SK-N-SH treated with all-trans-retinoic acid at 6 μM for 48 hours (cell line): ENCODE measurements at places on chromosomes 1 and 21.

GRCh38 chr1:24786191-24786590 is 40.9 kb downstream of the CLIC4 start:
- no peak for ATAC-seq

- ATAC-seq, result no peak
Observed at GRCh38 chr1:233037843-233038242, 87.4 kb downstream of the NTPCR start.

DNA sequence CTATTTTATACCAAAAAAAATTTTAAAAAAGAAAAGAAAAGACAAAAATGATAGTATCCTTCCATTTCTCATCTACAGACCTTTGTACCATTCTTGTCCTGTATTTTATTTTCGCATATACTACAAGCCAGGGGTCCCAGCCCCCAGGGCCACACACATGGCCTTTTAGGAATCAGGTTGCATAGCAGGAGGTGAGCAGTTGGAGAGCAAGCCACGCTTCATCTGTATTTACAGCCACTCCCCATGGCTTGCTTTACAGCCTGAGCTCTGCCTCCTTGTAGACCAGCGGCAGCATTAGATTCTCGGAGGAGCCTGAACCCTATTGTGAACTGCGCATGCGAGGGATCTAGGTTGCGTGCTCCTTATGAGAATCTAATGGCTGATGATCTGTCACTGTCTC is 39.8 kb downstream of the RASSF5 start:
- no peak for ATAC-seq

- no peak for ATAC-seq
Observed at GRCh38 chr1:181986907-181987305, 74.6 kb downstream of the ZNF648 start.

DNA sequence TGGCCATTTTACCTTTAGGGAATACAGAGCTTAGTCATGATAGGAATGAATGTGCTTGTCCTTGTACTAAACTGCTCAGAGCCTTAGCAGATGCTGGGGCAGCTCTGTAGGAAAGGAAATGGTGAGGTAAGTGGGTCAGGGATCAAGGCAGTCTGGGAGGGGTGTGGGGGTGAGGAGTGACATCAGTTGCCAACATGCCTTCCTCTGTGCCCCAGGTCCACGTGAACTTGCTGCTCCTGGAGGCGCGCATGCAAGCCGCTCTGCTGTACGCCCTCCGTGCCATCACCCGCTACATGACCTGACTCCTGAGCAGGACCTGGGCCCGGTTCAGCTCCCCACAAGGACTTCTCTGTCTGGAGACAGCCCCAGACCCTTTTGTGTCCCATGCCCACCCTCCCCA is 21.2 kb downstream of the SESN2 start:
- ATAC-seq, result no peak

- ATAC-seq, result no peak
Observed at GRCh38 chr1:183812128-183812527, 7.2 kb downstream of the RGL1 start.

DNA sequence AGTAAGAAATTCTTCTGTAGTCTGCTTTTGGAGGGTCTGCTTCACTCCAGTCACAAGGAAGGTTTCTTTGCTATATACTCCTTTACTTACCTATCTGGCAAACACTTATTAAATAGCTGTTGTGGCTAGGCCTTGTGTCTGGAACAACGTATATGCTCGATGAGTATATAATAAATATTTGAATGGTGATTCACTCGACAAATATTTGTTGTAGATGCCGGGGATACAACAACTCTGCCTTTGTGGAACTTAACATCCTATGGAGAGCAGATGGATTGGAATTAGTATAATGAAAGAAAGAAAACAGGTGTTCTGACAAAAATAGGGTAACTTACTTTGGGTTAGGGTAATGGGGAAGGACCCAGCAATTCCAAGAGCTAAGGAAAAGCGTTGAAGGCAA is 31.1 kb downstream of the KPNA6 start:
- ATAC-seq, result peak; percentile 74

DNA sequence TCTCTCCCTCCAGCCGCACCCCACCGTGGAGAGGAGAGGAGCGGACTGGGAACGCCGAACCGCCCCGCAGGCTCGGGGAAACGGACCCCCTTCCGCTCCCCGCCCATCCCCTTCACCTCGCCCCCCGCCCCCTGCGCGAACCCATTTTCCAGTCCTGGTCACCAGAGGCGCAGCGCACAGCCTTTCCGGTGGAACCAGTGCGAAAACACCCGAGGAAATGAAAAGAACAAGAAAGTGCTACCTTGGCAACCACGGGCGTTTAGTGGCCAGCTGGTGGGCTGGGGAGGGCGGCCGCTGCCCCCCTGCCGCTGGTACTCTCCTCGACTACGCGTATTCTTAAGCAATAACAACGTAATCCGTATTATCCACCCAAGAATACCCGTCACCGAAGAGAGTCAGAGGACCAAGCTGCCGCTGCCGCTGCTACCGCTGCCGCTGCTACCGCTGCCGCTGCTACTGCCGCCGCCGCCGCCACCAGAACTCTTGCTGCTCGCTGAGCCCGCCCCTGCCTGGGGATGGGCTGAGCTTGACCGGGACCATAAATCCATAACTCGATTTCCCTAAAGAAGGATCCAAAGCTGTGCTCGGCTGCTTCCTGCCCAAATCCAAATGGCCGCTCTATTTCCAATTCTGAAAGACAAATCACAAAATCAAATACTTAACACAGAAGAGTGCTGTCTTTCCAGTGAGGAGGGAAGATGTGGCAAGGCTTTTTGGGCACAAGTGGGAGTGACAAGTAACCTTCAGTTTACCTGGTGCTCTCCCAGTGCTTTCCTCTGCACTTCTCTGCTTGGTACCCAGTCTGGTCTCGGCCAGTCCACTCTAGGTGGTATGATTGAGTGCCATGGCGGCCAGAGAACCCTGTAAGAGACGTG is 125.2 kb upstream of the DPYD start:
- peak; percentile 37 for ATAC-seq
